ENCODE measurements at places on chromosomes 2 and 18.

DNA sequence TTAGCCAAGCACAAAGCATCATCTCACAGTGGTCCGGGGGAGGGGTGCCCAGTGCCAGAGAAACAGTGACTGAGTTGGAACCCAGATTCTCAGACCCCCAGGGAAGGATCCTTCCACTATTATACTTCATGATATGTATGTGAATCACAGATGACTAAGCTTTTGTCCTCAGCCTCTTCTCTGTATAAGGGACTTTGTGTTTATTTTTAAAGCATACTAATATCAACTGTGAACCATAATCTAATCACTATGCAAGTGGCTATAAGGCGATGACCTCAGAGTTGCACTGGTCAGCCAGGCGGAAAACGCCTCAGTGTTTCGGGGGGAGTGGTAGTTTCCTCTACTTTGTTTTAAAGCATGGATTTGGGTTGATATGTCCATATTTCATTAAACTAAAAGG is 160.4 kb upstream of the TMEM200C start:
- DNase-seq, result no peak

- peak; percentile 75 for DNase-seq
Measured at GRCh38 chr2:41947701-41948396, 100.0 kb upstream of the PKDCC start.

DNA sequence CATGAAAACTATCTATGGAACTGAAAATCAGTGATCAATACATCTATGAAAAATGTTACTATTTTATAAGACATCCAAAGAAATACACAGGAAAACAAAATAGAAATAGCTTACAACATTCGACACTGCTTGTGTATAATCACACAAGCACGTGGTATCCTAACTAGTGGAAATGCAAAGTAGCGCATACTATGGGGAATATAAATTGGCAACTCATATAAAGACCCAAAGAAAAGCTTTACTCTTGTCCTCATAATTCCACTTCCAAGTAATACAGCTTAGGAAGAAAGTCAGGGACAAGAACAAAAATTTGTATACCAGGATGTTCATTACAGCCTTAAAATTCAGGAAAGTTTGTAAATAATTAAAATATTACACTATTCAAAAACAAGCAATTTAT is 384.6 kb downstream of the NRXN1 start:
- no peak for DNase-seq

- DNase-seq, result no peak
Measured at GRCh38 chr2:232652505-232652851, 19.1 kb downstream of the EFHD1 start.

- DNase-seq, result no peak
Measured at GRCh38 chr2:161166538-161167409, 6.5 kb downstream of the TANK start.

DNA sequence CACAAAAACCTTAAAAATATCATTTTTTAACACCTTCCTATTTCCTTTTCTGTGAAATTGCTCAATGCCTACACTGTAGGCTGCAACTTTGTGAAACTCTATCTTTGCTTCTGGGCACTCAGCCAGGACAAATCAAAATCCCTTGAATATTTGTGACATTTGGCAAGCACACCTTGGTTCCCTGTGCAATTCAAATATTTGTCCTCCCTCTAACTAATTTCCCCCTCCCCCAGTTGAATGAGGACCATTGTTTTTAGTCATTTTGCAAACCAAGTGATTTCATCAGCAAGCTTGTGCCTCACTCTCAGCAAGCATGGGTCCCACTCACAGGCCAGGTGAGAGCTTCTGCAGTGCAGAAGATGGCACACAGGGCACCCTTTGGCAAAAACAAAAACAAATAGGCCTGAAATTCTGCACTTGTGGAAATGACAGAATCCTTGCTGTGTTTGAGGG is 541.5 kb downstream of the CNTNAP5 start:
- no peak for DNase-seq

DNA sequence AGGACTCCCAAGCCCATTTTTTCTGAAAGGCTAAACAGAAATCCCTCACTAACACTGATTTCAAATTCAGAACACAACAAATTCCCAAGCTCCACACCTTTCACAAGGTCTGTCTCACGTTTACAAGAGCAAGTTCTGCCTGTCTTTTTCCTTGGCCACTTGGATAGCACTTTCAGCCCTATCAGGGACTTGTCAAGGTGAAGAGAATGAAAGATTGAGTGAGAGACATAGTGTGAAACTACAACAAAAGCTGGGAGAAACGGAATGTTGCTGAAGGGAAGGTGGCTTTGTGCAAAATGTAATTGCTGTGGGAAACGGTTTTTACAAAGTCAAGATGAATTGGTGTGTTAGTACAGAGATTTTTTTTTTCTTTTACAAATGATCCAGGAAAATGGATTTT is 89.4 kb upstream of the GATA6 start:
- DNase-seq, result no peak

DNA sequence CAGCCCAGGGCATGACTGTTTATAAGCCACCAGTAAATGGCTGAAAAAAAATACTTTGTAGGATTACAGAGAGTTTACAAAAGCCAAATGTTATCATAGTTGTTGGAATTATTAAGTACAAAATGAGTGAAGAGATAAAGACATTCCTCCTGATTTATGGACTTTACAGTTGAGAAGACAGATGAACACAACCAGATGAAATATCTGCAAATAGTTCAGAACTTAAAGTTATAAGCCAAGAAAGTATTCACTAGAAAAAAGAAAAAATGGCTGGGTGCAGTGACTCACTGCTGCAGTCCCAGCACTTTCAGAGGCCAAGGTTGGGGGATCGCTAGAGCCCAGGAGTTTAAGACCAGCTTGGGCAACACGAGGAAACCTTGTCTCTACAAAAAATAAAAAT is 11.2 kb downstream of the PMAIP1 start:
- DNase-seq, result no peak

- DNase-seq, result no peak
Measured at GRCh38 chr2:229997565-229997964, 71.2 kb downstream of the SLC16A14 start.

DNA sequence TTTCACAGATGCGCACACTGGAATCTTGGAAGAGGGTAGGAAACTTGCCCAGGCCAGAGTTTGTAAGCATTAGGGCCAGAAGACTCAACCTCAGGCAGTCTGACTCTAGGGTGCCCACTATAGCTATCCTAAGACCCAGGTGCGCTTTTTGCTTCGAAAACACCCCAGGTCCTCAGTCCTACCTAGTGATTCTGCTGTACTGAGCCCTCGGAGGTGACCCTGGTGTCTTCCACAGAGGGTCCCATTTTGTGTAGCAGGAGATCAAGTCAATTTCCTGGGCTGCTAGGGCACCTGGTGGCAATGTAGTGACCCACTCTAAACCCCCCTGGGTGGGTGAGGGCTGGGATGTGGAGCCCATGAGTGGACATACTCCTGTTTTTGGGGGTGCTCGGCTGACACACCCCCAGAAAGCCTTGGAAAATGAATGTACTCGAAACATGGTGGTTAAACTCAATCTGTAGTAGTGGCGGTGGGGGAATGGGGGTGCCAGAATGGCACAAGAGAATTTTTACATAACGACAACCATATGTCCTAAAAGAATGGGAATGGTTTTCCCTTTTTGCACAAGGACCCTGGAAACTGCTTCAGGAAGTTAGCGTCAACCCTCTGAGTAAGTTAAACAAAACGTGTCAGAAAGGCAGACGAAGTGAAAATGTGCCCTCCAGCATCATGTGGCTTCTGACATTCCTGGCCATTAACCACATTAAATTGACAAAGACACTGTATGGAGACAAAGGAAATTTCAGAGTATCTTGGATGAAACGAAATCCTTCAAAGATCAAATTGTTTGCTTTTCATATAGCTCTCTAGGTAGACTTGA is 218.0 kb upstream of the COPS8 start:
- DNase-seq, result no peak

DNA sequence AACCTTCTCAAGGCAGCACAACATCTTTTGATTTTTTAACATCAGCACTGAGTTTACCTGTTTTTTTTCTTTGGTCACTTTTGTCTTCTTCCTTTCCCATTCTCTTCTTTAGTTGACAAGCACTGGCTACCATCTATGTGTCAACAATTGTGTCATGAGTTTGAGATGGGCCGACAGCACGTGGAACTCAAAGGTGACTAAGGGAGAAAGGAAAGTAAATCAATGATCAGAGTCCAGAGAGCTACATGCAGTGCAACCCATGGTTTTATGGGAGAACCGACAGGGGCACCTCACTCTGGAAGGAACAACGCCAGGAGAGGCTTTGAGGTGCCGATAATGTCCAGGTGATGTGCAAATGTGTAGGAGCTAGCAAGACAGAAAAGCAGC is 755.5 kb downstream of the RNF144A start:
- DNase-seq, result no peak

DNA sequence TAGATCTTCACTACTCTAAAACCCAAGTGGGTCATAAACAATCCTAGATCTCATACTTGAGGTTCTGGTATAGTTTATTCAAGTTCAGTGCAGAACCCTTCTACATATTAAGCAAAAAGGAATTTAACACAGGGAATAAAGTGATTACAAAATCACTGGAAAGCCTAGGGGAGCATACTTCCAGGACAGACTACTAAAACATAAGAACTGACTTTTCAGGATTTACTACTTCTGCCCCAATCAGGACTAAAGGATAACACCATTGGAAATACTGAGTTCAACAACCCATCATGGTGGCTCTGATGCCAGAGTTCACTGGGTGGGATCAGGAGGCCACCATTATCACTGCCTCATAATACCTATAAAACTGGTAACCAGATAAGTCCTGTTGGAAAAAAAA is 123.6 kb downstream of the DNAH7 start:
- no peak for DNase-seq

DNA sequence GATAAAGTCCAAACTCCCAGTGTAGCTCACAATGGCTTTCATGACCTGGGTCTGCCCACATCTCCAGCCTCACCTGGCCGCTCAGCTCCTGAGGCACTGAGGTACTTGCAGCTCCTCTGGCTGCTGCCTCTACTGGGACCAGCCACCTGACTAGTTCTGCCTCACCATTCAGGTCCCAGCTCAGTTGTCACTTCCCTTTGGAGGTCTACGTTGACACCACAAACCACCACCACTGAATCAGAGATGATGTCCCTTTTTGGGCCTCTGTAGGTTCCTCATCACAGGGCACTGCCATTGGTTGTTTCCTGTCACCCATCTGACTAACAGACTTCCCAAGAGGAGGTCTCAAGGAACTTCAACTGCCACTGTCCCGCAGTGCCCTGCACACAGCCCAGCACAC is 21.2 kb downstream of the SPP2 start:
- DNase-seq, result no peak

DNA sequence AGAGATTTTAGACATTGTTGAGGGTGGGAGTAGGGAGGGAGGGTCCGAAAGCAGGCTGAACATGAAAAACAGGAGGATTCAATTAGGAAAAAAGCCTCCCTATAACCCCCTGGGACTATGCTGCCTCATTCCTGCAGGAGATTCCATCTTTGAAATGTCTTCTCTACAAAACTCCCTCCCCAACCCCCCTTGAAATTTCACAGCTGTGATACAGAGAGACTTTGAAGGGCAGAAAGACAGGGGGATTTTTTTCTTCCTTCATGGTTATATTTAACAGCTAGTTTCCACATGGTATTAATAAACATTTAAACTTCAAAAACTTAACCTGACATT is 57.6 kb downstream of the TRIB2 start:
- DNase-seq, result no peak

GRCh38 chr2:127388423-127389164 is 819 bp upstream of the MAP3K2 start:
- no peak for DNase-seq

DNA sequence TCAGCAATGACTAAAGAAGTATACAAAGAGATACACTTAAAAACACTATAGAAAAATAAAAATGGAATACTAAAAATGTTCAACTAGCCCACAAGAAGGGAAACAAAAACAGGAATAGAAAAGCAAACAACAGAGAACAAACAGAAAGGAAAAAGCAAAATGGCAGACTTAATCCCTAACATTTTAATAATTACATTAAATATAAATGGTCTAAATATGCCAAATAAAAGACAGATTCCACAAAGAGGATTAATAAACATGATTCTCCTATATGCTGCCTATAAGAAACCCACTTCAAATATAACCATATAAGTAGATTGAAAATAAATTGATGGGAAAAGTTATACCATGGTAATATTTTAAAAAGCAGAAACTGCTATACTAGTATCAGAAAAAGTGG is 83.5 kb upstream of the GPR45 start:
- DNase-seq, result no peak

DNA sequence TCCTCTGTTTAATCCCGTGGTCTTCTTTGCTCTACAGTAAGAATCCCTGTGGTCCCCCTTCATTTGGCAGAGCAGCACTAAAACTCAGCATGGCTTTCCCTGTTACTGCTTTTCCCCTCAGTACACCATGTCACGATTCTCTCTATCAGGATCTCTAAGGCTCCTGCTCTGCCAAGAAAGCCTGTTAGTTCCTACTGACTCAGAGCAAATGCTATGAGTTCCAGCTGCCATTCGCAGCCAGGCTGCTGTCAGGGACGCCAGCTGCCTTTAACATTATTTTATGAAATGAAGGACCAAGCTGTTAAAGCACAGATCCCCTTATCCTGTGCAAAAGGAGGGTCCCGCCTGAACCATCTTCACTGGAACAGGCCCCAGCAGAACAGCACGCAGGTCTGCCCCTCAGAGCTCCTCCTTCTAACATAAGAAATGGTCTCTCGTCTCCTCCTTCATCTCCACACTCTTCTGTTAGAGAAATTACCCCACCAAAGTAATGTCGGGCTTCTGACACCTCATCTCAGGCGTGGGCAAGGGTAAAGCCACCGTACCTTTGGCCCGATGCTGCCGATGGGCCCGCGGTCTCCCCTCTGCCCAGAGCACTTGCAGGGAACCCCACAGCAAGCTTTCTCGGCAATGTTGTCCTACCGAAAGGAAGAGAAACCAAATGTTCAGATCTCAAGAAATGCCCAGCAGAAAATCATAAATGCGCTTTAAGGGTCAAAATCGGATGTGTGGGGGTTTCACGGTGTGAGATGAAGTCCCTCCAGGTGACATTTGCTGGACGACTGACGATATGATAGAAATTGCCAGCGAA is 52.6 kb downstream of the COL6A3 start:
- peak; percentile 51 for DNase-seq

- DNase-seq, result no peak
Measured at GRCh38 chr2:177355874-177356273, 36.7 kb upstream of the AGPS start.

- no peak for DNase-seq
Measured at GRCh38 chr2:195683174-195683573, 26.1 kb downstream of the SLC39A10 start.

DNA sequence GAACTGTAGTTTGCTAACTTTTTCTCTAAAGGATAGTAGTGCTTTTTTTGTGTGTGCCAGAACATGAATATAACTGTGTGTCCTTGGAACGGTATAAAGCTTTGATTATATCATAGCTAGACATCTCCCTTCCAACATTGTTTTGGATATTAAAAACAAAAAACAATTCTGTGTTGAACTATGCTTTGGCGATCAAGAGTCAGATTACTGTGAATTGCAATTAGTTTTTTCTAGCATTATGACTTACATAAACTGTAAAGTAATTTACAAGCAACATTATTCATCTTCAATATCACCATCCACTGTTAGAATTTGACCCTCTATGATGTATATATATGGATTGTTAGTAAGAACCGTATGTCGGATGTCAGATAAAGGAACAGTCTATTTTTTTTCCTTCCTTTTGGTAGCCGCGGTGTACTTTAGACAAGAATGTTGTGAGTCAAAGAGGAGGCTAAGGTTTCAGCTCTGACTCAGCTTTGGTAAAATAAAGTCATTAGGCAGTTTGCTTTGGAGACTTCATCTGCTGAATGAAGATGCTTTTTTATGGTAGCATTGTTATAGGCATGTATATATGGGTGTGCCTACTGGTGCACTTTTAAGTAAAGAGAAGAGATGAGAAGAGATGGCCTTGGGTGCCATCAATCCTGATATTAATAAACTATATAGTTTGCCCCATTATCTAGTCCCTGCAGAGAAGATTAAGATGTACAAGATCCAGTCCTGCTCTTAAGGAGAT is 76.4 kb downstream of the LTBP1 start:
- DNase-seq, result no peak
